ENCODE measurements at places on chromosomes 11 and 22. TPM values are rescaled to one million over a fixed set of nuclear protein-coding genes. Genes with fewer than 3 reads are reported as not detected.

Gene OR10W1
- not detected for total RNA-seq

Gene TRIM29
- 10.6 TPM for total RNA-seq

Gene ANO9
- total RNA-seq, result 0.32 TPM

Gene SLC15A3
- 20.8 TPM for total RNA-seq

Gene GUCY1A2
- total RNA-seq, result 4.9 TPM

Gene SULT4A1
- total RNA-seq, result 2.9 TPM
